ENCODE measurements at places on chromosomes 16 and 17.

GRCh38 chr16:87780385-87780989, 14.7 kb upstream of the KLHDC4 start:
- DNase-seq, result no peak

DNA sequence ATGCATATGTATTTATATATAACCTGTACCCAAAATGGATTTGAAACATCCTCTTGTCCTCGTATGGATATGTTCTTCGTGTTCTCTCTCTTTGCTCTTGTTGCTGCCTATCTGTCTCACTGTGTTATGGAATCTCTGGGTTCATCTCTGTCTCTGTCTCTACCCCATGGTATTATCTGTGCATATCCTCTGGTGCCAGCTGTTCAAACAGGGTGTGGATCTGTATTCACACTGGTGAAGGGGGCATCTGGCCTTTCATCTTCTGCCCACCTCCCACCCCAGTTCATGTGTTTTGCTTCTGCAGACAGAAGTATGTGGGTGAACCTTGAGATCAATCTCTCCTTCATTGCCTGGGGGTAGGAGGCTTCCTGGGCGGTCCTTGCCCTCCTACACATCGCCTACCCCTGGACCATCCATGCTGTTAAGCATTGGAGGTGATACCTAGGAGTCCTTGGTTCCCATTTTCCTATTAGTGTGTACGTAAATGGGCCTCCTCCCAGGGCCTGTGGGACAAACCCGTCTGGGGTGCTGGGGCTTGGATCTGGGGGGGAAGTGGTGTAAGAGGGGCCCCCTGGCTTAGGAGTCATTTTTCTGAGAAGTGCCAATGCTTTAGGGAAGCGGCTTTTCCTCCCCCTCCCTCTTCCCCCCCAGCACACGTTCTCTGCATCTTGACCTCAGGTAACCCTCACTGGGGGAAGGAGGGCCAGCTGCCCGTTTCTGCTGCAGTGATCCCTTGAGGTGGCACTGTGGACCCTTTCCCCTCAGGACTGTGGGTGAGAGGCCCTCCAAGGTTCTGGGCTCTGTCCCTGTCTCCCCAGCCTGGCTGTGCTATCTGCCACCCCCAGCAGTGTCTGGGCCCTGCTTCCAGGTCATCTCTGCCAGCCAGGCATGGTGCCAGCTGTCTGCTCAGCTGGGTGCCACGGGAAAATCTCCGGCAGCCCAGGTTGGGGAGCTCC, 21.1 kb downstream of the RARA start:
- no peak for DNase-seq

DNA sequence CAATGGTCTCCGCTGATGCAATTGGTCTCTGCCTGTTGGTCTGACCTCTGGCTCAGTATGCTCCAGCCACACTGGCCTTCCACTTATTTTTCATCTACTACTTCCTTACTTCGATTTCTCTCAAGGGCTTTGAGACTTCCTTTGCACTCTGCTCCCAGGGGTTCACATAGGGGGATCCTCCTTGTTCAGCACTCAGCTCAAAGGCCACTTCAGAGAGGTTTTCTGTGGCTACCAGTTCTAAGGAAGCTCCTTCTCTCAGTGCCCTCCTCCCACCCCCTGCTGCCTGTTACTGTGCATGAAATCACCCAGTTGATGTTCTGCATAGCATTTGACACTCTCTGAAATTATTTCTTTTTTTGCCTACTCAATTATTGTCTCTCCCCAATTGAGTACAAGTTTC, 476.4 kb downstream of the HS3ST3B1 start:
- no peak for DNase-seq

GRCh38 chr17:49696233-49696761, 11.5 kb downstream of the SLC35B1 start:
- DNase-seq, result no peak

DNA sequence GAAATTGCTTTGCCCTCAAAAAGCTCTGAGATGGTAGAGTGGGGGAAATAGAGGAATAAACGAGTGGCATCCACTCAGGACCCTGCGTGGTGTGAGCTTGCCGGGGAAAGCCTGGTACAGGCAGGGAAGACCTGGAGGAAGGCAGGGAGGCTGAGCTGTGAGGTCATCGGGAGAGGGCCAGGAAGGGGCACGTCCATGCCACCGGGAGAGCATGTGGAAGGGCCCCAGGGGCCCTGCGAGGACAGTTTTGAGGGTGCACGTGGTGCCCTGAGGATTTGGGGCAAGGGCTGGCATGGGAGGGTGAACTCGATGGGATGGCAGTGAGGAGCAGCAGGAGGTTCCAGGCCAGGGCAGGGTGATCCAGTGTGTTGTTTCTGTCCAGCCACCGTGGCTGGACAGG, 56.3 kb upstream of the CBFA2T3 start:
- no peak for DNase-seq

GRCh38 chr17:35432176-35433074, at the start of gene SLFN12:
Gene SLFN12, minus strand, starts transcription at chr17:35432500. Its CDS starts 9,472 bp downstream, at chr17:35423028.
- DNase-seq, result no peak

GRCh38 chr16:83271970-83272575, 535.7 kb upstream of the HSBP1 start:
- no peak for DNase-seq

DNA sequence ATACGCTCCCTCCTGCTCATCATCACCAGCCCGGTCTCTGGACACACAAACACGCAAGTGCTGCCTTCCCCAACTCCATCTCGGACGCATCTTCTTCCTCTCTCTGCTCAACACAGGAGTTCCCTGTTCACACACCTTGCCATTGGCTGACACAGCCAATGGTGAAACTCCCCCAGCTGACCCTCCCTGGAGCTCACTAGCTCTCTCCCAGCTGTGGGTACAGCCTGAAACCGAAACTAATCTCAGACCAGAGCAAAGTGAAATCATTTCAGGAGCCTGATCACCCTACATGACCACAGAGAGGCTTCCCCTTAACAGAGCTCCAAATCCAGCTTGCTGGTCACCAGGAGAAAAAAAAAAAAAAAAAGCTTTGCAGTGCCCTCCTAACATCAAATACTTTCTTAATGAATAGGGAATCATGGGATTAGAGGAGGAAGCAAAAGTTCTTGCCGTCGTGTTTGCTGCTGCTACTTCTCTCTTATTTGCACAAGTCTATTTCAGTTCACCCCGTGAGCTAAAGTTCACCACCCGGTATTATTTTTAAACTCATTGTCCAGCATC, 8.3 kb downstream of the CUEDC1 start:
- no peak for DNase-seq

DNA sequence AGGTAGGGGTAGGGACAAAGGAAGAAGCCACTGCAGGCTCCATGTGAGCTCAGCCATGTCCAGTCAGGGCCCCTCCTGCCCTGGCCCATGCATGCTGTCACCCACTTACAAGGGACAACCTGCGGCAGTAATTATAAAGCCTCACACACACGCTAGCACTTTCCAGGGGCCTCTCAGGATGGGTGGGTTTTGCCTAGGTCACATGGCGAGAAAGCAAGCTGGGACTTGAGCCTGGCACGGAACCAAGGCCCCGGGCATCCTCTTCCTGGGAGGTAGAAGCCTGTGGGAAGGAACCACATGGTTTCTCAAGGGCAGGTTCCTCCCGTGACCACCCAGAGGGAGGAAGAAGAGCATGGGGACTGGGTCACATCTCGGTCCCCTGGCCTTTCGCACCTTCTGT, 7.0 kb downstream of the ZNF319 start:
- no peak for DNase-seq

GRCh38 chr17:44905006-44906000, 6.1 kb upstream of the EFTUD2 start:
- DNase-seq, result no peak

- DNase-seq, result peak; percentile 23
These were observed 13.7 kb upstream of the LGALS3BP start for GRCh38 chr17:78993241-78993956.

- no peak for DNase-seq
These were observed at the start of gene CD300LG for GRCh38 chr17:43846963-43847371. Gene CD300LG, plus strand, starts transcription at chr17:43847176. Its CDS starts 41 bp downstream, at chr17:43847217.

GRCh38 chr17:41910701-41911391, 7.9 kb downstream of the ACLY start:
- no peak for DNase-seq

DNA sequence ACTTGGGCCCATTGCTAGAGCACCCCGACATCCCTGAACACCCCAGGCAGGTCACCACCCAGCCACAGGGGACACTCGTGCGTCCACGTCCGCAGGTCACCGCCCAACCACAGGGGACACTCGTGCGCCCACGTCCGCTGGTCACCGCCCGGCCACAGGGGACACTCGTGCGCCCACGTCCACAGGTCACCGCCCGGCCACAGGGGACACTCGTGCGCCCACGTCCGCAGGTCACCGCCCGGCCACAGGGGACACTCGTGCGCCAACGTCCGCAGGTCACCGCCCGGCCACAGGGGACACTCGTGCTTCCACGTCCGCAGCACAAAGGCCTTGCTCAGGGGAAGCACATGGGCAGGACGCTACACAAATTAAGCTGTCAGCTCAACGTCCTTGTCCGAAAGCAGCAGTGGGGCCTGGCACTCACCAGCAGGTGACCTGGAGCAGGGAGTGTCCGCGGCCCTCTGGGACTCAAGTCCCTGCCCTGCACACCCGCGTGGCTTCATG, 17.7 kb downstream of the GALNS start:
- DNase-seq, result no peak

DNA sequence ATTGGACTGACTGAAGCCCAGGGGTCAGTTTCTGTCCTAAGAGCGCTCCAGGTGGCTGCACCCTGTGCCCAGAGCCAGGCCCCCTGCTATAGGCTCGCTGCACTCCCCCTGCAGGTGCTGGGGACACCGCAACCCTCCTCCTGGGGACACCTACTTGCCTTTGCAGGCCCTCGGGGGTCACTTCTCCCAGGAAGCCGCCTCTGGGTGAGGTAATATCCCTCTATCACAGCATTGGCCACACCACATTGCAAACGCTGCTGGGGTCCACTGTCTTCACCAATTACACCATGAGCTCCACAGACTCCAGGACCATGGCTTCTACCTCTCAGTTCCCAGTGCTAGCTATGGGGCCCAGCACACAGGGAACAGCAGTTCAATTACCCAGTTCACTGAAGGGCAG, 14.9 kb downstream of the USP36 start:
- DNase-seq, result no peak

- no peak for DNase-seq
These were observed 159.9 kb upstream of the EEF2KMT start for GRCh38 chr16:5257462-5257861.

GRCh38 chr17:57966875-57967274, 11.7 kb upstream of the CUEDC1 start:
- DNase-seq, result no peak

DNA sequence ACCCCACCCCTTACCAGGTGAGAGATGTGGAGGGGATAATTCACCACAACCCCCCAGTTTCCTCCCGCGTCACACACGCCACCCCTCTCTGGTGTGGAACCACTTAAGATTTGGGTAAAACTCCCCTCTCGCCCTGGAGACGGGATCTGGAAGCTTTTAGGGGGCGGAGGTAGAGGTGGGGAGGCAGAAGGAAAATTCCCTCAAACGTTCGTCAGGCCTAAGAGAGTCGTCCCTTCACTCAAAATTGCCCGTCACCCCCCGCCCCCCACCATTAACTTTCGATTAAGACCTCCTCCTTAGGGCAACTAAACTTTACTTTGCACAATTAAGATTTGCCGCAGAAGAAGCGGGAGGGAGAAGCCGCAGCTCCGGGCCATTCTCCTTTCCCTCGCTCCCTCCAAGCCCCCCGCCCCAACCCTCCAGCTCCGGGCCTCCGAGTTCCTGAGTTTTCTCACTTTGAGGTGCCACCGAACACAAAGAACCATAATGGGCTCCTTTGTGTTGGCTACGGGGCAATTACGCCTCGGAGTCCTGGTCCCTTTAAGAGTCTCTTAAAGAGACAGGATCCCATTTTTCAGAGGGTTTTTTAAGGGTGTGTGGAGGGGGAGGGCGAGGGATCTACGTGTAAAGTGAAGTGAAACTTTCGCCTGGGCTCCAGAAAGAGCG, 985 bp upstream of the FZD2 start:
- no peak for DNase-seq

- DNase-seq, result no peak
These were observed 9.4 kb upstream of the PRPSAP2 start for GRCh38 chr17:18848501-18848900.

- no peak for DNase-seq
These were observed 1.5 kb upstream of the ZNF207 start for GRCh38 chr17:32348483-32348800.

- no peak for DNase-seq
These were observed 39.2 kb upstream of the IRX3 start for GRCh38 chr16:54325616-54326265.

- DNase-seq, result no peak
These were observed 616.9 kb upstream of the SOX9 start for GRCh38 chr17:71503710-71504465.

GRCh38 chr17:51234162-51234561, 25.7 kb downstream of the MBTD1 start:
- DNase-seq, result no peak

- DNase-seq, result peak; percentile 9
These were observed 64.3 kb downstream of the PGS1 start for GRCh38 chr17:78442648-78443218.

DNA sequence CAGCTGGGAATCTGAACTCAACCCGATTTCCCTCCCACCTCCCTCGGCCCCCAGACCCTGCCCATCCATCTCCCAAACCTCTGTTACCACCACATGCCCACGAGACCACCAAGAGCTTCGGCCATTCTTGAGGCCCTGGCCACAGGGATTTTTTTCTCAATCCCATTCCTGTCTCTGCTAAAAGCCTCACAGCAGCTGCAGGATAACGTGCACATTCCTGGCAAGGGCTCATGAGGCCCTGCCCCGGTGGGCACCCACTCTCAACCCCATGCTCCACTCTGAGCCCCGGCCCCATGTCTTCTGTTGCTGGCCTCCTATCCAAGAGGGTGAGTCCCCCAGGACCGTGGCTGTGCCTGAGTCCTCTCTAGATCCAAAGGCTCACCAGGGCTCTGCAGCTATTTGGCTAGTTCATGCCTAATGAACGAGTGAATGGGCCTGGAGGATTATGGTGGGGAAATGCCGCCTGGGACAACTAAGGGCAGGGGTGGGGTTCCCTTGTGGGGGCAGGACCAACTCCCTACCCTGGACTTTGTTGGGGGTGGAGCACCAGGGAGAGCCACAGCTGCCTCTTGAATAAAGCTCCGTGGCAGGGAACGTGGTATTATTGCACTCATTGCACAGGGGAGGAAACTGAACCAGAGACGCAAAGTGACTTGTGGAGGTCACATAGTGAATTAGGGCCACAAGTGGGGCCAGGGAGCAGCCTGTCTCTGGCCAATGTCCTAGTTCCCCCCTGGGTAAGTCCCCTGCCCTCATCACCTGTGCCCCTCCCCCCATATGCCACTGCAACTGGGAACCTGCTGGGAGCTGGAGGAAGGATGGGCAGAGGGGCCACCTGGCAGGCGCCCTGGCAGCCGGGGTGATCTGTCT, 113.8 kb upstream of the SMURF2 start:
- DNase-seq, result no peak

GRCh38 chr17:66679631-66680517, 155.0 kb upstream of the CACNG5 start:
- no peak for DNase-seq
